Stimulated activated CD8-positive, alpha-beta memory T cell treated with anti-CD3 and anti-CD28 coated beads, Interleukin-4, amount 100 ng/mL, for 1 hour (primary cell): ENCODE measurements at places on chromosomes 7 and 10.

DNA sequence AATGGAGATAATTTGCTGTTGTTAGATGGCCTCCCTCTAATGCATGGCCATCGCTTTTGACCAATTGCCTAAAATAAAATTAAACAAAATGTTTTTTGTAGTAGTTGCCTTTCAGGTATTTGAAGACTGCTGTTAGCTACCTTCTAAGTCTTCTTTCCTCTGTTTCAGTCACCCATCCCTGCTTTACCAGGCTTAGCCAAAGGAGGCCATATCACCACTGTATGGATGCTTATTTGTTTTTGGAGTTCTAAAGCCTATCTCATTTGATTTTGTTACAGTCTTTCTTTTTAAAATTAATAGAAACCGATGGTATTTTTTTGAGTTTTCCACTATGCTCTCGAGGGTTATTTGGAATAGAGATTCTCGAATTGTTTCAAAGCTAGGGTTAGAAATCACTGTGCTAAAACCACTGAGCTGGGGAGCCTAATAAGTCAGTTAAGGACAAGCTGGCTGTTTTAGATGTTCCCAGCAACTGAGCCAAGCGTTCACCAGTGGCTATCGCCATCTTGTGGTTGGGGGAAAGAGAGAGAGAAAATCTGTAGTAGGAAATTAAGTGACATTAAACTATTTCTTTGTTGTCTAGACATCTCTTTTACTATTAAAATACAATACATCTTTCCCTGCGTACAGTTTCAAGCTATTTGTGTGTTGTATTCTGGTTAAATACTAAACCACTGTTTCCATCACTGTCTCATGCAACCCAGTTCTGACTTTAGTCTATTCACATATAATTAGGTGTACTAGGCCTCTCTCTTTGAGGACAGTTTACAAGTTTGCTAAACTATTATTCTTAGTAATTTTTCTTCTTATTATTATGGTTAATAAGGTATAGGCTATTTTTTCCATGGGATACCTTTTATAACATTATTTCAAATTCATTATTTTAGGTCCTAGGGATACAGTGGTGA, 52.2 kb downstream of the GPR158 start:
- no peak for DNase-seq

- DNase-seq, result no peak
Measured at GRCh38 chr7:159104188-159104920, 40.3 kb downstream of the VIPR2 start.

- DNase-seq, result peak; percentile 57
Measured at GRCh38 chr10:11162828-11163599, 145.3 kb downstream of the CELF2 start.

DNA sequence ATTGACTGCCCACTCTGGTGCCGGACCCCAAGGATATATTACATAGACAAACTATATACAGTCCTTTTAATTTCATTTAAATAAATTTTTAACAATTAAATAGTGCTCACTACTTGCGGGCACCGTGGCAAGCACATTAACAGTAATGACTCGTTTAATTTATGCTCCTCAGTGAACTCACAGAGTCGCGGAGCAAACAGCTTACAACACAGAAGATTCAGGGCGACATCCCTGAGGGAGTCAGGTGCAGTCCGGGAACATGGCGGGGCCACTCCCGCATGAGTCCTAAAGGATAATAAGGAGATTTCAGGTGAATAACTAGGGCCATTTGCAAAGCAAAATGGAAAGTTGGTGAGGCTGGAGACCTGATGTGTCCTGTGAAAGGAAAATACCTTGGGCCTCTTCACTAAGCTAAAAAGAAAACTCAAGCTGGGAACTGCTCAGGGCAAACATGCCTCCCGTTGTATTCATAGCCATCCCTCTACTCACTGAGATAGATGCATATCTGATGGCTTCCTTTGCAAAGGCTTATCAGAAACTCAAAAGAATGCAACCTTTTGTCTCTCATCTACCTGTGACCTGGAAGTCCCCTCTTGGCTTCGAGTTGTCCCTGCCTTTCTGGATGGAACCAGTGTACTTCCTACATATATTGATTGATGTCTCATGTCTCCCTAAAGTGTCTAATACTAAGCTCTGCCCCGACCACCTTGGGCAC, 125.6 kb downstream of the KLF6 start:
- DNase-seq, result no peak

DNA sequence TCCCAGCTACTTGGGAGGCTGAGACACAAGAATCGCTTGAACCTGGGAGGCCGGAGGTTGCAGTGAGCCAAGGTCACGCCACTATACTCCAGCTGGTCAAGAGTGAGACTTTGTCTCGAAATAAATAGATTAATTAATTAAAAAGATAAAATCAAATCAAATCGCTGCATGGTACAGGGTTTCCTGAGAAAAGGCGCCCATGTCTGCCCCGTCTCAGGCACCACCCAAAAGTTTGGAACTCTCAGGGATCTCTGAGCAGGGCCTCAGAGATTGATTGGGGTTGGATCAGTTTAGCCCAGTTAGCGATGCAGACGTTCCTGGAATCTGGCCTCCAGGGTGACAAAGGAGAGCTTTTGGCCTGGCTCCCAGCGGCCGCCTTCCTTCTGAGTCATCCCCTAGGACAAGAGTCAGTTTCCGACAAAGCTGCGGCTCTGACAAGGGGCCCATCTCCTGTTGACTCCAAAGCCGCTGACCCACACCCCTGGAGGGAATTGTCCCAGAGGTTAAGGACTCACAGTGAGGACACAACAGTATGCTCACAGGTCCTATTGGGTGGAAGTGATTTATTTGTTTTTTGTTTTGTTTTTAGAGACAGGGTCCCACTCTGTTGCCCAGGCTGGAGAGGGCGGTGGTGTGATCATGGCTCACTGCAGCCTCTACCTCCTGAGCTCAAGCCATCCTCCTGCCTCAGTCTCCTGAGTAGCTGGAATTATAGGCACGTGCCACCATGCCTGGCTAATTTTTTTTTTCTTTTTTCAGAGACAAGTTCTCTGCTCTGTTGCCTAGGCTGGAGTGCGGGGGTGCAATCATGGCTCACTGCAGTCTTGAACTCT, 6.8 kb downstream of the ORAI2 start:
- no peak for DNase-seq

GRCh38 chr7:20399521-20399920, 68.8 kb downstream of the ITGB8 start:
- DNase-seq, result no peak

DNA sequence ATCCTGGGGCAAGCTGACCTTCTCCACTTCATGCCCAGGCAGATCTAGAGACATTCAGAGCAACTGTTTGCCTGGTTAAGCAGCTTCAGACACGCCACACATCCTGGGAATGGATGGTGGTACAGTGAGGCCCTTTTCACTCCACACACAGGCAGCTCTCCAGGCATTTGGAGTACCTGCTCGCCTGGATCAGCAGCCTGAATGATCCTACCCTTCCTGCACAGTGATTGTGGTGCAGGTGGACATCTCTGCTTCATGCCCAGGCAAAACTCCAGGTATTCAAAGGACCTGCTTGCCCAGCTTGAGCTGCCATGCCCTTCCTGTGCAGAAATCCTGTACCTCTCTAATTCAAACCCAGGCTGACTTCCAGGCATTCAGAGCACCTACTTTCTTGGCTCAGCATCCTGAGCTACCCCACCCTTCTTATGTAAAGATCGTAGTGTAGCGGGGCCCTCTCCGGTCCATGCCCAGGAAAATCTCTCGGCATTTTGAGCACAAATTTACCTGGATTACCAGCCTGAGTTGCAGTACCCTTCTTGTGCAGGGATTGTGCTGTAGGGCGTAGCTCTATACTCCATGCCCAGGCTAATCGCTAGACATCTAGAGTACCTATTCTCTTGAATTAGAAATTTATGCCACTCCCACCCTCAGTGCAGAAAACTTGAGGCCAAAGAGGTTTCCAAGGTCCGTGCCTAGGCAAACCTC, 972.8 kb downstream of the ANKRD7 start:
- no peak for DNase-seq

GRCh38 chr10:58177362-58177947, 90.2 kb downstream of the IPMK start:
- DNase-seq, result no peak

DNA sequence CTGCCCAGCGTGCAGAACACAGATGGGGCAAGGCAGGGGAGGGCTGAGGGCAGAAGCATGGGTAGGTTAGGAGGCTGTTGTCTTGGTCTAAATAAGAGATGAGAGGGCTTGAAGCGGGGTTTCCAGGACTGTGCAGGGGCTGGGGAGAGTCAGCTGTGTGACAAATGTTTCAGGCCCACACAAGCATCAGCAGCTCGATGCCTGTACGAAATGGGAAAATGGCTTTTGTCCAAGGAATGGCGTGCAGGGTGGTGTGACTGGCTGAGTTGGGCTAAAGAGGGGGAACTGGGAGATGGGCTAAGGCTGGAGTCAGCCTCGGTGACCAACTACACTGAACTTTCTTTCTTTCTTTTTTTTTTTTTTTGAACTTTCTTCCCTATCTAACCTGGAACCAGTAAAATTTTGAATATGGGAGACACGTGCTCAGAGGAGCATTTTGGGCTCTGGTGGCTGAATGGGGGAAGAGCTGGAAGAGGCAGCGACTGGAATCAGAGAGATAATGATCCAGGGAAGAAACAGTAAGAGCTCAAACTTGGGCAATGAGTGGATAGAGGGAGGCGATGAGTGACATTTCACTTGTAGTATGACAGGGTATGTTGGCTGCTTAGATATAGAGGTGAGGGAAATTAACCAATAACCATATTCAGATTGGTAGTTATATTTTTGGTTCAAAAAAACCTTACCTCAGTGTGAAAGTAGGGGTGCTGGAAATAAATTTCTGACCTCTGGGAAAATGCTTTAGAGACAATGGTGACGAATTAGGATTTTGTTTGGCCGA, 10.2 kb upstream of the EPHA1 start:
- no peak for DNase-seq

- no peak for DNase-seq
Measured at GRCh38 chr10:5563991-5564536, 39.3 kb downstream of the CALML3 start.

DNA sequence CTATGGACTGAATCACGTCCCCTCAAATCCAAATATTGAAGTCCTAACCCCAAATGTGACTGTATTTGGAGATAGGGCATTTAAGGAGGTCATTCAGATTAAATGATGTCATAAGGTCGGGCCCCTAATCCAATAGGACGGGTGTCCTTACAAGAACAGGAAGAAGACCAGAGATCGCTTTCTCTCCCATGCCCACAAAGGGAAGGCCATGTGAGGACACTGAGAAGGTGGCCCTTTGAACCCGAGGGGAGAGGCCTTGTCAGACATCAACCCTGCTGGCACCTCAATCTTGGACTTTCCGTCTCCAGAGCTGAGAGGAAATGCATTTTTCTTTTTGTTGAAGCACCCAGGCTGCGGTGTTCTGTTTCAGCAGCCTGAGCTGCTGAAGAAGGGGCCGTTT, 72.3 kb upstream of the KLF6 start:
- no peak for DNase-seq
